ENCODE measurements at places on chromosomes 11 and 22.

DNA sequence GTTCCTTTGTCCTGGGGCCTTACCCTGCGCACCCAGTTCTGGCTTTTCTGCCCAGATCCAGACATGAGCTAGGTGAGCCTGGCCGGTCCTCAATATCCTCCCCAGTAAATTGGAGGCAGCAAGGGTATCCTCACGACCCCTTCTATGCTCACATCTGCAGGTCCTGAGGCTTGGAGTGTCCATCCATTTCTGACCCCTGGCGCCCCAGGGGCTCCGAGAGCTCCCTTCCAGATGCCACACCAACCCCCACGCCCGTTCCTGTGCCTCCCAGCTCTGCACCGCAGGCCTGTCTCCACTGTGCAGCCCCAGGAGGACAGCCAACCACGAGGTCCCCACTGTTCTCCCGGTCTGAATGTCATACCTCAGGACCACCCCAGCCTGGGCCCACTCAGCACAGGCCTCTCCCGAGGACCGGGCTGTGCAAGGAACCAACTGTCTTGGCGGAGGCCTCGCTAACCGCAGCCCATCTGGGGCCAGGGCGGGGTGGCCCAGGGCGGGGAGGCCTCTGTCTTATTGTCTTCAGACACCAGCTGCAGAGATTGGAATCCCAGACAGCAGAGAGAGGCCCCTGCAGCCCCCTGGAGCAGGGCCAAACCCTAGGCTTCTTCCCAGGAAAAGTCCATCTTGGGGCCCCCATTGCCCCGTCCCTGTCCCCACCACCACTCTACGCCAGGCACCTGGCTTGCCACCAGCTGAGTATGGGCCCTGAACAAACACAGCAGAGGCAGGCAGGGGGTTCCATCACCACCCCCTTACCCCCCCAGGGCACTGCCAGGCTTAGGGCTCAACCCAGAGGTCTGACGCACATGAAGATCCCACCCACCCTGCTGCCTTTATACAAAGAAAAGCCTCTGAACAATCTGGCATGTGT, 39.3 kb downstream of the ALX4 start:
- no peak for DNase-seq

DNA sequence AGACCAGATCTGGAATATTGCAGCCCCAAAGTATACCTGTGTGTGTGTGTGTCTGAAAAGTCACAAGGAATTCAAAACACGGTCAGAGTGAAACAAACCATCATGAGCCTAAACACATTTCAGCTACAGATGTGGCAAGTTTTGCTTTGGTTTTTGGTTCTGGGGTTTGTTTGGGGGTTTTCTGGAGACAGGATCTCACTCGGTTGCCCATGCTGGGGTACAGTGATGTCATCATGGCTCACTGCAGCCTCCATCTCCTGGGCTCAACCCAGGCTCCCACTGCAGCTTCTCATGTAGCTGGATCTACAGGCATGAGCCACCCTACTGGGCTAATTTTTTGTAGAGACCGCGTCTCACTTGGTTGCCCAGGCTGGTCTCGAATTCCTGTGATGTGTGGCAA, 41.4 kb upstream of the PHF21A start:
- DNase-seq, result no peak

DNA sequence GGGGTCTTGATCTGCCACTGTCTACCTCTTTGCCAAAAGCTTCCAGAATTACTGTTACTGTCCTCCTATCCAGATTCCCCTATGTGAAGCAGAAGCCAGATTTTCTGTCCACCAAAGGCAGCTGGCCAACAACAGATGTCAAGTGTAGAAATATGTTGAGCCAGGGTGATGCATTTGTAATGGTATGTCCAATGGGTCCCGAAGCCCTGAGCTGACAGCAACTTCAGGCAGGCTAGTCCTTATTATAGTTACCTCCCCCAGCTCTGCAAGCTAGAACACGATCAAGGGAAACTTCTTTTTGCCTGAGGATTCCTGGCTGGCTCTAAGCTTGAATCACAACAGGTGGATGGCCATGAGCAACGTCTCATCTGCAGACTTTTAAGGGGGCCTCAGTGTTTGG, 10.2 kb downstream of the PAMR1 start:
- DNase-seq, result no peak

DNA sequence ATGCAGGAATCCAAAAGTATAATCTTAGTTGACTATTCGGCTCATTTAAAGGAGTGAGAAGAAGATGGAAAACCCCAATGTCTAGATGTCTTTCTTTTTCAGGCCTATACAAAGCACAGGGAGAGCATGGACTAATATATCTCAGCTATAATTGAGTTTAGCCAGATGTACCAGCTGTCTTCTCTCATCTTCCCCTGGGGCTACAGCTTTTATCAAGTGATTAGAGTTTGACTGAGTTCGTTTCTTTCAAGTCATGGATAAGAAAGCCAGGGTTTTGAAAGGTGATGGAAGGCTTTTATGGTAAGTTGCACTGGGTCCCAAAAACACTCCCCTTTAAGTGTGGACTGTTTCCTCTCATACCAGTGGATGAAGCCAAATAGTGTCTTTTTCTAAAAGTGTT, 1172.8 kb upstream of the TENM4 start:
- DNase-seq, result no peak

DNA sequence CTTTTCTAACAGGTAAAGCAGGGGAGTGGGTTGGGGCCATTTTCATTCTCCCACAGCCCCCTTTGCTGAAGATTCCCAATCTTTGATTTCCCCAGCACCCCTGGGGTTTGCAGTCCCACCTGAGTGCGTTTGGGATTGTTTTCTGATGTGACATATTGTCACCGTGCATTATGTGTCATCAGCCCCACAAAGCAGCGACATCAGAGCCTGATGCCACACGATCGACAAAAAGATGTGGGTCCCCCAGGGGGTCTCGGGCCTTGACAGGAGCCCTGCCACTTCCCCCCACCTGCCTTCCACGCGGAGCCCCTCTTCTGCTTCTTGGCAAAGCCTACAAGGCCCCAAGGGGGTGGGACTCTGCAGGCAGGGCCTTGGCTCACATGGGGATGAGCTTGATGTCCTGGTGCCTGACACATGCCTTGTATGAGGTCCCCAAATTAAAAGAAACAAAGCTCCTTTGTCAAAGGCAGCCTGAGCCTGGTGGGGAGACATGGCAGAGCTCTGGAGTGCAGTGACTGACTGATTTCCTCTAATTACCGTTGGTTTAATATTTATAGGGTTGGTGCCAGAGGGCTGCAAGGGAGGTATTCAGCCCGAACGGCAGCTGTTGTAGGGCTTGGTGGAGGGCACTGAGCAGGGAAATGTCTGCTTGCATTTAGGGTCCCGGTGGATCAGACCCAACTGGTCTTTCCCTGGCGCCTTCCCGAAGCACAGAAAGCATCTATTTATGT, 149.2 kb downstream of the MIAT start:
- DNase-seq, result no peak

DNA sequence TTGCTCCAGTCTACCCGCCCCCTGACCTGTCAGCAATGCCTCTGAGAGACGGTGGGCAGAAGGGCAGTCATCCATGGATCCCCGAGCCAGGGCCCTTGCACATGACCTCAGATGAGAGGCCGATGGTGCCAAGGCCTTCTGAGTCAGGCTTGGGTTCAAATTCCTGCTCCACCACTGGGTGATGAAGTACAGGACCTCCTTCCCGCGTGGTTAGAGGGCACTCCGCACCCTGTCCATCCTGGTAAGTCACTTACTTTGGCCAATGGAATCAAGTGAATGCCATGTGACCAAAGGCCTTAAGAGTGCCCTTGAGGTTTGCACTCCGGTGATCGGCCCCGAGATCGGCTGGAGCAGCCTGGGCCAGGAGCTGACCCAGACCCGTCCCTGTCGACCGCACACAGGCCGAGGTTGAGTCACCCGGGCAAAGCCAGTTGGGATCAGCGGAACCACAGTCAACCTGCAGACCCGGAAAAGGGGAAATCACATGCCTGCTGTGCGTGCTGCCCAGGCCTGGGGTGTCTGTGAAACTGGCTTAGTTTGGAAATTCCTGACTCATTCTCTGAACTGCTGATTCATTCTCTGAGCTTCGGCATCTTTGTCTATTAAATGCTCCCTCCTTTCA, 48.9 kb downstream of the RTL6 start:
- DNase-seq, result peak; percentile 57
